ENCODE measurements at places on chromosomes 3 and 15.

DNA sequence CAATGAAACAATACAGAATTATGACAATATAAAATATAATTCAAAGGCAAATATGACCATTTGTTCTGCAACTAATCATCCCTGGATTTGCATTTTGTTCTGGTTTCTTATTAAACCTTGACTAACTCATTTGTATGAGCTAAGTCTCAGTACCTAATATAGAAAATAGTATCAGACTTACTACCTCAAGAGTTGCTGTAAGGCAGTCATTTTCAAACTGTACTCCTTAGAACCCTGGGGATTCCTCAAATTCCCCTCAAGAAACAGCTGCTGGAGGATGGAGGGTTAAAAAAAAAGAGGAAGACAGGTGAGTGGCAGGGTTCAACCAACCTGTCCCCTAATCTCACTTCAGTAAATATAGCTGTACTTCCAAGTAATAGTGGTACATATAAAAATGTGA lies 11.1 kb downstream of the ZBTB11 start:
- DNase-seq: no peak

DNA sequence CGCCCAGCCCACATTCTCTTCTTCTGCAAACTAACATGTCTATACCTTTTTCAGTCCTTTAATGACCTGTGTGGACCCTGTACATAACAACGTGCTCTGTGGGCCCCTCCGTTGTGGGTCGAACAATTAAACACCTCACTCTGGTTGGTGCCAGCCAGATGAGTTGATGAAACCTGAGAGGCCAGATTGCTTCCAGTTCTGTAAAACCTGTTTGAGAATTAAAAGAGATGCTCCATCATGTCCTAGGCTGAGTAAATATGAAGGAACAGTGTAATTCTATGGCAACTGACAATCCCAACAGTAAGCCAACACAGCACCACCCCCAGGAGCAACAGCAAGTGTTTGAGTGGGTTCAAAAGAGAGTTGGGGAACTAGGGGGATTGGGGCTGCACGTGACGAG lies 5.7 kb upstream of the THBS1 start:
- DNase-seq: no peak

DNA sequence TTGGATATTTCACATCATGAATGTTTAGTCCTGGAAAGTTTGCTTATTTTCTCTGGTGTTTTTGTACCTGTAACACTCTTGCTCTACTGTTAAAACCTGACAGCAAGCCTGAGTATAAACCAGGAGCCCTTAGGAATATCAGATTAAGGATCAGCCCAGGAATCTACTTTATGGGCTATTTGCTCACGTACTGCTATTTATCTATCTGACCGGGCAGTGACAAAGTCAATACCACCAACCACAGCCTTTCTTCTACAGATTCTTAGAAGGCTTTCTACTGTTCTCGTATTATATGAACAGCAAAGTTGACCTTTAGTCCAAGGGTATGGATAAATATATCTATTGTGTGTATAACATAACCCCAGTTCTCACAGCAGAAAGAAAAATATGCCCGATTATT lies 521.2 kb downstream of the RBMS3 start:
- DNase-seq: no peak

- DNase-seq: no peak
These were observed 22.7 kb upstream of the KNG1 start for GRCh38 chr3:186694288-186695032.

DNA sequence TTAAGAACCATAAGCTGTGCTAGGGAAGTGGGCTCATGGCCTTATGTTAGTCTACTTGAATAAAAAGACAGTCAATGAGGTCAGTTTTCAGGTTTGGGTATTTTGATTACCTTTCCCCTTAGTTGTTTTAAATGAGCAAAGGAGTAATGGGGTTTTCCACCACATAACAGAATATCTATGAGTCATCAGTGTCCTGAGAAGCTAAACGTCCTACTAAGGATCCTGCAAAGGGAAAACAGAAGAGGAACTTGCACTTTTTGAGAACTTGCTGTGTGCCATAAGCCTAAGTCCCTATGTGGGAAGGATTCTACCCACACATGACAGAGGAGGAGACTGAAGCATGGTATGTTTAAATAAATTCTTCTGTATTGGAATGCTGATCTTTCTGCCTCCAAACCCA lies 292.8 kb upstream of the TMC3 start:
- DNase-seq: no peak

GRCh38 chr3:146247911-146248310 lies 3.0 kb downstream of the PLSCR4 start:
- DNase-seq: no peak

- no peak for DNase-seq
These were observed 89.7 kb upstream of the KLF13 start for GRCh38 chr15:31237043-31237324.

- DNase-seq: no peak
These were observed 40.6 kb upstream of the FXR1 start for GRCh38 chr3:180871901-180872300.

DNA sequence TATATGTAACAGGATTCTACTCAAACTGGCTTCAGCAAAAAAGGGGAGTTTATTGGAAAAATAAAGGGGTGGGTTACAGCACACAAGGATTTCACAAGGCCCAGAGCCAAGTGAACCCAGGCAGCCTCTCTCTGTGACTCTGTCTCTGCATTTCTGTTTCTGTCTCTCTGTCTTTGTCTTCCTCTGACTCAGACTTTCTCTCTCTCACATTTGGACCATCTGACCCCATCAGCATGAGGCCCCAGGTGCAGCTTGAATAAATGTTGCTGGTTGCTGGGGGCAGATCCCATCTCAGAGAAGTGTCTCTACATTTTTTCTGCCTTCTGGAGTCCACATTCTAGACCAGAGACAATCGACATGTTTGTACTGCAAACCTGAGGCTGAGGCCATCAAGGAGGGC lies 45.0 kb downstream of the RPLP1 start:
- DNase-seq: no peak

DNA sequence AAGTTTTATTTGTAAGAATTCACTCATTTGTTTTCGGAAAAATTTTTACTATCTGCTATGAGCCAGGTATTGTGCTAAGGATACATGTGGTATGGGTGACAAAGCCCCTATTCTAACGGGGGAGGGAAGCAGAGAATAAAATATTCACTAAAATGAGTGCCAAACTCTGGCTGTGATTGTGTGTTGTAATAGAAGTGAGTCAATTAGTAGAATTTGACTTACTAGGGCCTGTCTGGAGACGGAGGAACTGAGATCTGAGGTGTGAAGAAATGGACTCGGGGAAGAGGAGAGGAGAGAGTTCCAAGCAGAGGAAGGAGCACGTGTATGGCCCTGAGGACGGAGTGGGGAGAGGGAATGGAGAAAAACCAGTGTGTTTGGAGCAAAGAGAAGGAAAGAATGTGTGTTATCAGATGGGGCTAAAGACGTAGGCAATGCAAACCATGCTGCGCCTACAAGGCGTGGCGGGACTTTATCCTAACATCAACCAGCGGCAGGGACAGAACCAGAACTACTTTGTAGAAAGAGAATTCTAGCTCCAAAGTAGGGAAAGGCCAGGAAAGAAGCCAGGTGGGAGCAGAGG lies 89.1 kb downstream of the OSBPL10 start:
- DNase-seq: no peak

- DNase-seq: no peak
These were observed 236.8 kb downstream of the OPA1 start for GRCh38 chr3:193829781-193830180.

- DNase-seq: peak; percentile 3
These were observed 1028.2 kb downstream of the MCTP2 start for GRCh38 chr15:95259513-95259912.

GRCh38 chr3:172166261-172166660 lies 126.9 kb downstream of the FNDC3B start:
- DNase-seq: no peak

DNA sequence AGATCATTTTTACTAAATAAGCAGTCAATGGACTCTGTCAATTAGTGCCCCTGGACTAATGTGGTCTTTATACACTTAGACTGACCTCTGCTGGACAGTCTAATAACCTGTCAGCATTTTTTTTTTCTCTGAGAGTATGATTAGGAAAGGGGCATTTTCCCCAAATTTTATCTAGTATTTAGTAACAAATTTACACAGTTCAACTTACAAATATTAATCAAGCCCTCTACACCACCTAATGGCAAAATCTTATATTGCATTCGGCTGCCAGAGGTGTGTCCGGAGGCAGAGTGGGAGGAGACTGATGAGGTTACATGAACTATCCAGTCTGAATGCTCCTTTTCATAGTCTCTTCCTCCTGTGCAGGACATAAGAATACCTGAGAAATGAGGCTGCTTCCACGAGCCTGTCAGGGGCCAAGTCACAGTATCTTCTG lies 36.0 kb upstream of the COLQ start:
- no peak for DNase-seq

DNA sequence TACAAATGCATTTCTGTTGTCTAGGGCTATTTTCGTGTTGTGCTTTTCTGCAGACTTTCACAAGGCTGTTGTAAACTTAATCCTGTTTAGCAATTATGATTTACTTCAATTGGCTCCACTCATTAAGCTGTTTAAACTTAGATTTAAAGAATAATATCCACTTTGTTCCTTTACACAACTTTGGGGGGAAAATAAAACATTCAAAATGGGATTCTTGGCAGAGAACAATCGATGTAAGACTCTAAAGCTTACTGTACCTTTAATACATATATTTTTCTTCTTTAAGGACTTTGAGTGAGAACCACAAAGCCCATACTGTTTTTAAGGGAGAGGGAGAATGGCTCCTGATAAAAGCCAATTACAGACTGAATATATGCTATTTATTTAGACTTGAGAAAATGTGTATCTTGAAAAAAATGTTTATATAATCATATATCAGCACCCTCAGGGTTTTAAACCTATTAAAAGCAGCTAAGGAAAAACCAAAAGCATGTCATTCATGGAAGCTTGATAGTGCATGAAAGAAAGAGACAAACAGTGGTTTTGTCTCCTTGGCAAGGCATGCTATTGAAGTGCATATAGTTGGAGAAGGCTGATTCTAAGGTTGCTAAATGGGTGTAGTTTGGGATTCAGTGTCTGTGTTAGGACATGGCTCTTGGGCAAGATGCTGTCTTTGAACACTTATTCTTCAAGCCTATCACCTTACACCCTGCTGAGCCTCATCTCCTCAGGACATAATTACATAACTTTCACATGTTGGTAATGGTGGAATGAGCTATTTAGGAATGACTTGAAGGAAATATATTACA lies 293.4 kb upstream of the TBC1D5 start:
- no peak for DNase-seq

DNA sequence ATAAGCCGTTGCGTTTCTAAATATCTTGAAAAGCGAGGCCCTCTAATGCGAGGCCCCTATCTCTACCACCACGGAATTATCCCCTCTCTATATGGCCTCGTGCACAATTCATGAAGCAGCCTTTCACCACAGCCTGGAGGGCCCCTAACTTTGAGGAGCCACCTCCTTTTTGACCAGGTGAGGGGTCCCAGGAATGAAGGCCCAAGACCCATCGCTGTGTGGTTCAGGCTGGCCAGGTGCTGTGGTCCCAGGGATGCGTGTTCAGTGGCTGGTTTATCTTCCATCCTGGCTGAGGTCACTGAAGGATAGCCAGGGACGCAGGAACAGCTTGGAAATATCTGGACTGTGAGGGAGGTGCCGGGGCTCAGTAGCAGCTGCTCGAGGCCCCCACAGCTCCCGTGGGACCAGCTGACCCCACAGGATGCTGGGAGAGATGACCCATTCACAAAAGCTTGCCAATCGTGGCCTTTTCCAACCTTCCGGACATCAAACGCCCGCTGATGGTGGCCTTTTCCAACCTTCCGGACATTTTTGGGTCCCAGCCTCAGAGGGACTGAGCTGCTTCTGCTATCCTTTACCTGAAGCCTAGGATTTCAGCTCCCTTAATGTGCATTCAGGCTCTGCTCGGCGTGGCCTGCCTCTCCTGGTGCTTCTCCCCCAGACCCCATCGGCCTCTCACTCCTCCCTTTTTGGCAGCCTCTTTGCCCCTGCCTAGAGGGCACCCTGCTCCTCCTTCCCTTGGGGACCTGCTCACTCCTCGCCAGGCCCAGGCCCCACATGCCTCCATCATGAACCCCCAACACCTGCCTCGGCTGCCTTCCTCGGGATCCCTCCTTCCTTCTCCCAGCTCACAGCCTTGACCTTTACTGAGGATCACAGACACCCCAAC lies 140.9 kb downstream of the CHSY1 start:
- no peak for DNase-seq

- no peak for DNase-seq
These were observed 81.0 kb upstream of the LMCD1 start for GRCh38 chr3:8420612-8421011.

DNA sequence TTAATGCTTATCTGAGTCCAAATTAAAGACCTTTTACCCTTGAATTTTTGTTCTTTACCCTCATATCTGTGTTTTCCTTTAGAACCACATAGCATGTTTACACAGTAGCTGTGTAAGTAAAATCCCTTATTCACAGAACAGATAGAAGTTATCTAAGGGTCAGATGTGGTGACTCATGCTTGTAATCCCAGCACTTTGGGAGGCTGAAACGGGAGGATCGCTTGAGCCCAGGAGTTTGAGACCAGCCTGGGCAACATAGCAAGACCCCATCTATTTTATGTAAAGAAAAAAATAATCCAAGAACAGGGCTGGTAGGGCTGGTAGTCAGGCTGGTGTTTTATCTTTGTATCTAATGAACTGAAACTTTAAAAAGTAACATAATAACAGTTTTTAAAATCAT lies 23.2 kb downstream of the NXPE3 start:
- DNase-seq: no peak

DNA sequence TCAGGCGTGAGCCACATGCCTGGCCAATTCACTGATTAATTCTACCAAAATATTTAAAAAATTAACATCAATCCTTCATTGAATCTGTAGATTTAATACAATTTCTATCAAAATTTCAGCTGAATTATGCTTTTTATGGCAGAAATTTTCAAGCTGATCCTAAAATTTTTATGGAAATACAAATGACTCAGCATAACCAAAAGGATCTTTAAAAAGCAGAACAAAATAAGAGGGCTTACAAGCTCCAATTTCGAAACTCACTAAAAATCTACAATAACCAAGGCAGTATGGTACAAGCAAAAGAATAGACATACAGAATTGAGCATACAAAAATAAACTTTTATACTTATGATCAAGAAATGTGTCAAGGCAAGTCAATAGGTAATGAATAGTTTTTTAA lies 180.4 kb upstream of the CTNNB1 start:
- DNase-seq: no peak

DNA sequence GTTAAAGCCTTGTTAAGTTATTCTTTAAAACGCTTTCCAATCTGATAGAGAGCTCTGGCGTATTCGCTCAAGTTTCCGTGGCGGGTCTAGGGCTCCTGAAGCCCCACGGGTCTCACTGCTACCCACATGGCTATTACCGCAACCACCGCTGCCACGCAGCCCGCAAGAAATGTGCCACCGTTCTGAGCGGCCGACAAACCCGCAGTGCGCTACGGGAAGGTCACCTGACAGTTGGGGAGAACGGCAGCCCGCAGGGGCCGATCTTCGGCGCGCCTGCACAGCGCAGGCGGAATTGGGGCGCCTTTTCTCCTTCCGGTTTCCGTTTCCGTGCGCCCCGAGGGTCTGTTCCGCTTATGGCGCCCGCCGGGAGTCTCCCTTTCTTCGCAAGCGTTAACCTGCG lies 76.6 kb upstream of the SNRPN start:
- DNase-seq: no peak

- DNase-seq: no peak
These were observed 3.0 kb upstream of the PHGR1 start for GRCh38 chr15:40347559-40348473.

All from GM12892 (cell line).